ENCODE measurements at places on chromosomes 3 and 15. TPM values are rescaled to one million over a fixed set of nuclear protein-coding genes. Genes with fewer than 3 reads are reported as not detected.

The MME gene
- total RNA-seq, result 111 TPM

The GCSAM gene
- total RNA-seq, result 0.37 TPM

The CALML4 gene
- 49.2 TPM for total RNA-seq

The PLCB2 gene
- total RNA-seq, result 36.4 TPM

The BFSP2 gene
- not detected for total RNA-seq

DNA sequence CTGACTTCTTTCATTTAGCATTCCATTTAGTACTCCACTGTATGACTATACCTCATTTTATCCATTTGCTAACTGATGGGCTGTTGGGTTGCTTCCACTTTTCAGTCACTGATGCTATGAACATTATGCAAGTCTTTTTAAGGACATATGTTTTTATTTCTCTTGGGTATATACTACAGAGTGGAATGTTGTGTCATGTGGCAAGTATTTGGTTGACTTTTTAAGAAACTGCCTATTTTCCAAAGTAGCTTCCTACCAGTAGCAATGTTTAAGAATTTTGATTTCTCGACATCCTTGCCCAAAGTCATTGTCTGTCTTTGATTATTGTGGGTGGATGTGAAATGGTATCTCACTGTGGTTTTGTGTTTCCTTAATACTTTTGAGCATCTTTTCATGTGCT lies 110.1 kb upstream of the TPM1 start:
- DNase-seq, result no peak

DNA sequence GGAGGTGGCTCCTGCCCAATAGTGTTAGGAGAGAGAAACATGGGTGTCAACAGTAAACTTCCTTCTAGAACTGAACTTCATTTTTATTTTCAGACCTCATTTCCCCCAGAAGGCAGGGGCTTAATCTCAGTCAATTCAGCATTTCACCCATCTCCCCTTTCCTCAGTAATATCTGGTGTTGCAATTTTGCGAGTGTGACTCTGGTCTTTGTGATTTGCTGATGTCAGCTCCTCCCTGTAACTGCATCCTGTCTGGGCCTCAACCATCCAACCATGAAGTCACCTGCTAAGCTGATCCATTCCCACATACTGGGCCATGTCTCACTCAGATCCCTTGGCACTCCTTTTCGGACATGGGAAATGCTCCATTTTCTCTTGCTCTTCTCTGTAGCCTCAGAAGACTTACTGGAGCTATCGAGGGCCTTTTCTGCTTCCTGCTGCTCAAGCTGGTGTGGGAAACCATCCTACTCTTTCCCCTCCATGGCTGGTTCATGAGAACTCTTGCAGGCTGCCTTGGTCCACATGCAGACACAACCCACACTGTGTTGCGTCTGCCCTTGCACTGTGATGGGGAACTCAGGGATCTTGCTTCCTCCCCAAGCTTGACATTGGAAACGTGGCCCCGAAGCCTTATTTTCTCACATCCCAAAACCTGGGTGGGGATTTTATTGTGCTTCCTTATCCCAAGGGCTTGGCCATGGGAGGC lies 24.6 kb downstream of the CCR4 start:
- DNase-seq, result no peak

- no peak for DNase-seq
Observed at GRCh38 chr3:14957925-14958324, 10.5 kb downstream of the NR2C2 start.

GRCh38 chr3:72451841-72452240 lies 396.4 kb downstream of the SHQ1 start:
- DNase-seq, result no peak

- DNase-seq, result no peak
Observed at GRCh38 chr3:125470671-125471070, 49.3 kb downstream of the SNX4 start.

GRCh38 chr15:77035584-77035983 lies 35.3 kb downstream of the TSPAN3 start:
- peak; percentile 9 for DNase-seq

DNA sequence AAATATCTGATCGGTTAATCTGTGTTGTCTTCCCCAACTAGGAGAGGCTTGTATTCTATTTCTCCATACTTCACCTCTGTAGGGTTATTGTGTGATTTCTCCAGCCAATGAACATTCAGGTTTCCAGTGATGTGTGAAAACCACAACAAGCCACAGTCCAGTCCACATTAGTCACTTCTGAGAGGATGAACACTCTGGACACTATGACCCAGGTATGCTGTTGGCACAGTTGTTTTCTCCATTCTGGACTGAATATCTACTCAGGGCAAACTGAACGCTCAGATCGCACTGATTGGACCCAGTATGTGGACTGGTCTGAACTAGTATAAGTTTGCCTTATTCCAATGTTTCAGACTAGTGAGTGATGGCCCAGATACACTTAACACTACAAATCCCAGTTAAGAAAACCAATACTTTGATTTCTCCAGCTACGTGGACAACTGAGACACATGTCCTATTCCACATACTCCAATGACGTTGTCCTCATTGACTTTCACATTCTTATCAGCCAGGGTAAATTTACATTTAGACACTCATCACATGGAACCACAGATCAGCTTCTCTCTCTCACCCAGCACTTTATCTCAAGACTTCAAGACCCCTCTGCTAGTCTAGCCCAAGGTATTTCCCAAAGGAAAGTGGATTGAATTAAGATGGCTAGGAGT lies 587.4 kb upstream of the SGO1 start:
- no peak for DNase-seq

DNA sequence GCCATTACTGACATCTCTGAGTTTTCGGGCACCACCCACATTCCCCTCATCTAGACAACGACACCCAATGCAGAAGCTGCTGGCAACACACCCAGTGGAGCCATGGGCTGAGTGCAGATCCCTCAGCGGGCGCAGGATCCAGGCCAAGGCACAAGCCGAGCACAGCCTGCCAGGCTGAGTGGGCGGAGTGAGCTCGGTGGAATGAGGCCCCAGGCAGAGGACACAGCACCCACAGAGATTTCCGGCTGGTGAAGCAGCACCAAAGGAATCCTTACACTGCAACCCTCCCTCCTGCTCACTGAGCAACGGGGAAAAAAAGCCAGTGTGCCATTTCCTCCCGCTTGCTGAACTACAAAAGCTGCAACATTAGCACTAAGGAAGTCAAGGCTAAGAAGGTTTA lies 34.3 kb downstream of the ZMAT3 start:
- DNase-seq, result peak; percentile 58

DNA sequence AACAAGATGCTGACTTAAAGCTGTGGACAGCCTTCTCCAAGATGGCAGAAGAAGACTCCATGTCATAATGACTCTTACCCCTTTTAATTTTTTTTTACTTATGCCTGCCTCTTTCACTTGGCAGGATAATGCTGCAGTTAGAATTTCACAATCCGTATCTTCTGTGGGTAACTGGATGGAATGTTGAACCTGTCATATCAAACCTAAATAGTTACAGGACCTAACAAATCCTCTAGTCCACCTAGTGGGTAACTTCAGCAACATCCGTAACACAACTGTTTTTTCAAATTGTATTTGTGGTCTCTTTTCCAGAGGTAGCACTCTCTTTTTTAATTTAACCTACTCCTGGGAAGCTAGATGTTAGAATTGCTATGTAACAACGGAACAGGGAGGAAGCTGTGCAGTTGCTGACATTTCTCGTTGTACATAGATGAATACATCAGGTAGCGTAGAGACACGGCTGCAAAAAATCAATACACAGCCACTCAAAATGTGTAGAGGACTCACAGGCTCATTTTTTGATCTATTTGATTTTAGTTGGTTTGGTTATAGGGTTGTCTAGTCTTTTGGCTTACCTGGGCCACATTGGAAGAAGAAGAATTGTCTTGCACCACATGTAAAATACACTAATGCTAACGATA lies 43.9 kb upstream of the TRPM1 start:
- no peak for DNase-seq

GRCh38 chr3:31453430-31453829 lies 79.3 kb upstream of the STT3B start:
- no peak for DNase-seq

- no peak for DNase-seq
Observed at GRCh38 chr3:136805795-136806194, 13.1 kb upstream of the SLC35G2 start.

DNA sequence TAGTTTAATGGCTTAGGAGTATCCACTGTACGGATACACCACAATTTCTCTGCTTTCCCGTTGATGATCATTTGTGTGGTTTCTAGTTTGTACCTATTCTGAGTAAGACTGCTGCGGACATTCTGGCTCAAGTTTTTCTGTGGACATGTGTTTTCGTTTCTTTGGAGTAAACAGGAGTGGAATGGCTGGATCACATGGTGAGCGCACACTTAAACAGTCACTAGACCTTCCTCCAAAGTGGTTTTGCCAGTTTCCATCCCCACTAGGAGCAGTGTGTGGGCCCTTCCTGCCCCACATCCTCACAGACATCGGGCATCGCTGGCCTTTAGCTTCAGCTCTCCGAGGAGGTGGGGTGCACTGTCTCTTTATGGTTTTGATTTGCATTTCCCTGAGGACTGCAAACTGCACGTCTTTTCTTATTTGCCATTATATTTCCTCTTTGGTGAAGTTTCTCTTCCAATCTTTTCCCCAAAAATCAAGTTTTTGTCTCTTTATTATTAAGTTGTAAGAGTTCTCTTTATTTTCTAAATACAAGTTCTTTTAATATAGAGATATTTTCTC lies 94.1 kb downstream of the VGLL4 start:
- no peak for DNase-seq

GRCh38 chr3:78614486-78614885 lies 1153.3 kb downstream of the ROBO1 start:
- DNase-seq, result no peak

DNA sequence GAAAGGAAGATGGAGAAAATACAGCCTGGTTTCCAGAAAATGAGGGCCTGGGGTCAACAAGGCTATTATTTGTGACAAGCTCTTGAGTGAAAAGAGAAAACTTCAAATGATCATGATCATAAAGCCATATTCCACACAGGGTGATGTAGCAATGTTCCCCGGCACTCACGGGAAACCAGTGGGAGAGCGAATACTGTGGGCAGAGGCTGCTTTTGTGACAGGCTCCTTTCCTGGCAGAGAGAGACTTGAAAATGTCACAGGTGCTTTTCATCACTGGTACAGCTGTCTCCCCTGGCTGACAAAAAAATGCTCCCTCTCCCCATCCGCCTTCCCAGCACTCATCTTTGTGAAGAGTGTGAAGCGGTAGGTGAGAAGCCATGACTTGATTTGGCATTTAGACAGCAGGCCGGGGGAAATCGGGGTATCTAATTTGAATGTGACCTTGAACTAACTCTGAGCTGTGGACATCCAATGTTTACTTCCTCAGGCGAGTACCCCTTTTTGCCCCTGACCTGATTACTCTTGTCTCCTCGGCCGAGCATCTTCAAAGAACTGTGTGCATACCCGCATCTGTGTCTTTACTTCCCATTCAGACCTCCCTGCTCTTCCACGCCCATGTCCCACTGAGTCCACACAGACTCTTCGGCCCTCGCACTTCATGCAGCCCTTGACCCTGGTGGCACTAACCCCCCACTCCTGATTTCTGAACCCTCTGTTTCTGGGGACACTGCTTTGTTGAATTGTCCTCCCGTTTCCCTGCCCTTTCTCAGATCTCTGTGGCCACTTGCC lies 23.2 kb downstream of the CA12 start:
- DNase-seq, result no peak

GRCh38 chr3:174662653-174663052 lies 196.5 kb upstream of the NAALADL2 start:
- no peak for DNase-seq

DNA sequence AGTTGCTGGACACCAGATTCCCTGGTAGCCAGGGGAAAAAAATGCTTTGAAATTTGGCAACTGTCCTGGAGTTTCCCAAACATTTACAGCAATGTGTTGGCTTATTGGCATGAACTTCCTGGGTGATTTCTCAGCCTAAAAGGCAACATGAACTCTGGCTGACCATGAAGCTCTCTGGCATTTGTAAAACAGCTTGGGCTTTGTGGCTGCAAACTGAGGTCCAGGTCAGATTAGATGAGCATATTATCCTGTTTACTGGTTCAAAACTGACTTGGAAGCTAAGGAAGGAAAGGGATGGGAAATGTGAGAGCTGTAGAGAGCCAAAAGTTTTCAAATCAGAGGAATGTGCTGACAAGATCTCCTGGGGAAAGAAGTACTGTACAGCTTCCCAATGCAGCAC lies 139.0 kb downstream of the P3H2 start:
- peak; percentile 31 for DNase-seq

DNA sequence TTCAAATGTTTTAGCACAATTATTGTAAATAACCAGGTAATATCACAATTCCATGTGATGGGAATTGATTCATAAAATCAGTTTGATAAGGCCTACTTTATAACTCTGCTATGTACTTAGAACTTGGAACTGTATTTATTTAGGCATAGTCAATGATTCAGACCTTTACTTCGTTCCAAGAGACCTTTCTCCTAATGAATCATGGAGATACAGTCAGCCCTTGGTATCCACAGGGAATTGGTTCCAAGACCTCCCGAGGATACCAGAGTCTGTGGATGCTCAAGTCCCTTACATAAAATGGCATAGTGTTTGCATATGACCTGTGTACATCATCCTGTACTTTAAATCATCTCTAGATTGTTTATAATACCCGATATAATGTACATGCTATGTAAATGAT lies 60.8 kb upstream of the UMPS start:
- no peak for DNase-seq

GRCh38 chr3:141440942-141441341 lies 45.9 kb upstream of the RASA2 start:
- no peak for DNase-seq

GRCh38 chr3:133962849-133963248 lies 66.9 kb downstream of the SLCO2A1 start:
- no peak for DNase-seq

- DNase-seq, result peak; percentile 80
Observed at GRCh38 chr3:146160964-146161662, at the start of gene PLOD2. TSS of gene PLOD2 (minus strand) at chr3:146161184. CDS start at chr3:146160989, 195 bp downstream.

DNA sequence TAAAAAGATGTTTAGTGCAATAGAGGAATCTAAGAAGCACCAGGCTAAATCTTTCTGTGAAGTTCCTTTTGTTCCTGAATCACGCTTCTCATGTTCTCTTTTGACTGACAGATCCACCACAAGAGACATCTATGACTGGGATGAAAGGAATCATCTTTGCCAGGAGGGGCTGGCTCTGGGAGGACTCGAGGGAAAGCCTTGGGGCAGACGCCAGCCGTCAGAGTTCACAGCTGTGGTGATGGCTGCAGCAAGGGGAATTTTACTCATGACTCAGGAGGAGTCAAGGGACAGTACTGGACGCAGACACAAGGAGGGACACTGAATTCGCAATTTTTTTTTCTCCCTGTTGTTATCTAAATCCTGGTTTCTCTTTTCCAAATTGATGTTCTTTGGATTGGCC lies 38.7 kb downstream of the C3orf38 start:
- no peak for DNase-seq

- no peak for DNase-seq
Observed at GRCh38 chr3:138691351-138691750, 82.8 kb downstream of the FAIM start.

DNA sequence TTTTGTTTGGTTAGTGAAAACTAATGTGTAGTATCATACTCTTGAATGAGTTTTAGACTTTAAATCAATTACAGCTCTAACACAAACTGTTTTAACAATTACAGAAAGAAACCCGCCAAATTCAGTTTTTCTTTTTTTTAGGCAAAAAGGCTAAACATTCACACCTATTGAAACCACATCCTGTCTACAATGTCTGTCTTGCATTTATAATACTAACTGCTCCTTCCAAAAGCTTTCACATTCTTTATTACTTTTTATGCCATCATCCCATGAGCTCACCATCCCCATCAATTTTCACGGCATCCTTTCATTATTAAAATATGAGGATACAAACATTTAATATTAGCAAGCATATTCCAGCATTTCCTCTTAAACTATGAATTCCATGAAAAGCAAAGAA lies 593.3 kb downstream of the FOXP1 start:
- DNase-seq, result no peak

- no peak for DNase-seq
Observed at GRCh38 chr15:53872410-53872809, 105.8 kb upstream of the UNC13C start.

Data from mucosa of gallbladder (tissue), 1 donor.